ENCODE measurements at places on chromosomes 7 and 10. TPM values are rescaled to one million over a fixed set of nuclear protein-coding genes. Genes with fewer than 3 reads are reported as not detected.

Gene FFAR4
- polyA plus RNA-seq = 0.08 TPM

GRCh38 chr7:46191776-46192175 is 270.7 kb upstream of the IGFBP3 start:
- no peak for DNase-seq

Gene PGAM2
- polyA plus RNA-seq = 1,581 TPM

Gene STK31
- not detected for polyA plus RNA-seq

Measured in psoas muscle (tissue), 8 donors.